ENCODE measurements at places on chromosomes 7 and 10. TPM values are rescaled to one million over a fixed set of nuclear protein-coding genes. Genes with fewer than 3 reads are reported as not detected.
A peak's percentile ranks its signal among the peaks of the same experiment; 100 is the strongest.

CYP2W1 gene
- polyA plus RNA-seq, result not detected

BMPER gene
- polyA plus RNA-seq, result 5.8 TPM

ANKRD30A gene
- 1.0 TPM for polyA plus RNA-seq

OIT3 gene
- 0.08 TPM for polyA plus RNA-seq

STEAP1 gene
- 21.0 TPM for polyA plus RNA-seq

LRRC18 gene
- polyA plus RNA-seq, result not detected

GJD4 gene
- 0.05 TPM for polyA plus RNA-seq

FAM25C gene
- polyA plus RNA-seq, result not detected

MEOX2 gene
- polyA plus RNA-seq, result not detected

PON1 gene
- 1.8 TPM for polyA plus RNA-seq

RBP3 gene
- not detected for polyA plus RNA-seq

PDCD11 gene
- 23.5 TPM for polyA plus RNA-seq

GRCh38 chr7:24058953-24059352 lies 225.0 kb upstream of the NPY start:
- no peak for DNase-seq

GRCh38 chr7:46685051-46685450 lies 764.0 kb upstream of the IGFBP3 start:
- peak; percentile 15 for DNase-seq

GRCh38 chr7:130144312-130145171 lies 60.7 kb downstream of the TMEM209 start:
- peak; percentile 21 for DNase-seq

DNA sequence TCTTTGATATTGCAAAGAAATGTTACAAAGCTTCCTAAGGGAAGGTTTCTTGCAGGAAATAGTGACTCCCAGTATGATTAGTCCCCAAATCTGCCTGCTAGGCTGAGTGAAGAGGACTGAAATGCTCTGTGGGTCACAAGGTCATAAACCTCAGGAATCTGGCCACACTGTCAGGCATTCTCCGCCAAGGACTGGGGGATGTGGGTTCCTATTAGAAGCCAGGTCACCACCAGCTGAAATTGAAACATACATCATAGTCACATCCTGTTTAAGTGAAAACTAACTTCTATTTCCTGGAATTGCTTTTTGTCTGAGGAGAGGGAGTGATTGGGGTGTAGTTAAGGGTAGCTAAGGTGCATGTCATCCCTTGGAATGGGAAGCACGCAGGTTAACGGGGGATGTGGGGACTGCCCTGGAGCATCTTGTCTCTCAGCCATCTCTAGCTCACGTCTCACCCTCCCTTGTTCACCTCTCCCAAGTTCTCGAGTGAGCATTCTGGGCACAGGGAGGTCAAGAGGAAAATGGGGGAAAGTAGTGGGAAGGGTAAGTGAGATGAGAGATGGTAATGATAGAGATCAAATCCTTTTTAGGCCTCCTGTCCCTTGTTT lies 12.0 kb upstream of the GSAP start:
- no peak for DNase-seq

- DNase-seq, result no peak
Observed at GRCh38 chr7:13099154-13099795, 411.8 kb downstream of the ARL4A start.

- DNase-seq, result no peak
Observed at GRCh38 chr7:98753176-98753575, 116.6 kb downstream of the TMEM130 start.

GRCh38 chr10:6602700-6603084 lies 22.6 kb upstream of the PRKCQ start:
- no peak for DNase-seq

- no peak for DNase-seq
Observed at GRCh38 chr7:18212758-18213157, 185.1 kb upstream of the PRPS1L1 start.

GRCh38 chr10:33715303-33715975 lies 381.0 kb upstream of the NRP1 start:
- DNase-seq, result no peak

GRCh38 chr10:79349766-79350406 lies 2.6 kb downstream of the PPIF start:
- DNase-seq, result no peak

- no peak for DNase-seq
Observed at GRCh38 chr10:84227810-84228209, 2.5 kb upstream of the LRIT2 start.

DNA sequence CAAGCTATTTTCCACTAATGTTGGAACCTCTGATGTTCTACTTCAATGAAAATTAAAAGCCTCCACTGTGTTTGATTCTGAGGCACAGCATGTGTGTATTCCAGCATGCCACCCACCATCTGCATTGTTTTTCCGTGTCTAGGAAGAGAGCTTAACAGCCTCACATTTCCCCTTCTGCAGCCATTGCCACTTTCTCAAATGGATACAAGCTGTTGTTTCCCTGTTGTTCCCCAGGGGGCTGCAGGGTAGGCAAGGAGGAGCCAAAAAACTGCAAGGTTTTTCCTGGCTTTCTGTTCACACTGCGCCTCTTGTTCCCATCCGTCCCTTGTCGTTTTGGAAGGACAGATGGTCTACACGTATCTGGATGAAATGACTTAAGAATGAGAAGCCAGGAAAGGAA lies 72.3 kb upstream of the DNAJB12 start:
- no peak for DNase-seq

- no peak for DNase-seq
Observed at GRCh38 chr10:117543225-117544003, 868 bp downstream of the EMX2 start.

- DNase-seq, result peak; percentile 66
Observed at GRCh38 chr7:92425311-92425947, 21.9 kb upstream of the GATAD1 start.

DNA sequence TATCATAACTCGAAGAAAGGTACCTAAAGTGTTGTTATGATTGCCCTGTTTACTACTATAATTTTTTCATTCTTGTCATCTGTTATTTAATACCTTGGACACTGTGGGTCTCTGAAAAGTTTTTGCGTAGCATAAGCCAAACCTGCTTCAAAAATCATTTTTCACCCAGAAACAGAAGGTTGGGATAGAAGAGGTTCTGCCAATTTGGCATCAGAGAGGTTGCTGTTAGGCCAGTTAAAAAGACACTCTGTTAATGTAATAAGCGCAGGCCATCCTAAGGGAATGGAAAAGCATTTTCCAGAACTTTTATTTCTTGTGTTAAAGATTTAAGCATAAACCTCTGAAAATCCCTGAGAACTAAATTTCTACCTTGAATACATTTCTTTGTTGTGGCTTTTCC lies 212.2 kb downstream of the BMPER start:
- no peak for DNase-seq

DNA sequence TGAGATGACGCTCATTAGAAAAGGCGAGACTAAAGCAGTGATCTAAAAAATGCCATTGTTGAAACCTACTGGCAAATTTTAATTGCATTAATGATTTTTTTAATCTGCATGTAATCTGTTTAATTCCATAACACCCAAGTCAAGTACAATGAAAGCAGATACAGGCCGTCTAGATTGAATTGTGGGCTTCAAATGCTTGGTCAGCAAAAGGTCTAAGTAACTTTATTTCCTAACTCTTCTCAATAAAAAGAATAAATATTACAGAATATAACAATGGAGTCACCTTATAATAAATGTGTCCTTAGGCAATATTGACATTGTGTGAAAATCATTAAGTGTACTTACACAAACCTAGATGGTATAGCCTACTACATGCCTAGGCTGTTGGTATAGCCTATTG lies 20.6 kb downstream of the PDE1C start:
- DNase-seq, result no peak

GRCh38 chr10:7896297-7896696 lies 78.0 kb downstream of the TAF3 start:
- no peak for DNase-seq

- peak; percentile 62 for DNase-seq
Observed at GRCh38 chr10:78623578-78624215, 445.1 kb upstream of the ZMIZ1 start.

DNA sequence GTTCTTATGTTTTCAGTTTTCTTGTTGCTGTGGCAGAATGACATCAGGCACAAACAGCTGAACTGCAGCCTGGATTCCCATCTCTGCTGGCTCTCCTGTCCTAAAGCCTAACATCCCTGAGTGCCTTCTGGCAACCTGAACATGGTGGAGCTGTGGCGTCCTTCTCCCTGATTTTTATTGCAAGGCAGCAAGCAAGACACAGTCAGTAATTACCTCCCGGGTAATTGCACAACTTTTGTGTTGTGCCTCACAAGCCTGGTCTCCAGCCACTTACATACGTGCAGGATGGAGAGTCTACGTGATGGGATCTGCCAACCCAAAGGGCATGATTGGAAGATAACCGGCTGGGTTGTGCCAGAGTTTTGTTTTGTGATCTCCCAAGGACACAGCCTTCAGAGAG lies 116.1 kb upstream of the PARD3 start:
- no peak for DNase-seq

- DNase-seq, result peak; percentile 51
Observed at GRCh38 chr7:1466524-1467271, 7.4 kb upstream of the MICALL2 start.

GRCh38 chr7:121681700-121682099 lies 191.3 kb upstream of the PTPRZ1 start:
- DNase-seq, result no peak

GRCh38 chr10:94607111-94607510 lies 61.5 kb downstream of the HELLS start:
- DNase-seq, result no peak

- DNase-seq, result no peak
Observed at GRCh38 chr10:95397747-95398146, 106.9 kb upstream of the PDLIM1 start.

GRCh38 chr7:84274029-84274638 lies 79.5 kb upstream of the SEMA3A start:
- no peak for DNase-seq

DNA sequence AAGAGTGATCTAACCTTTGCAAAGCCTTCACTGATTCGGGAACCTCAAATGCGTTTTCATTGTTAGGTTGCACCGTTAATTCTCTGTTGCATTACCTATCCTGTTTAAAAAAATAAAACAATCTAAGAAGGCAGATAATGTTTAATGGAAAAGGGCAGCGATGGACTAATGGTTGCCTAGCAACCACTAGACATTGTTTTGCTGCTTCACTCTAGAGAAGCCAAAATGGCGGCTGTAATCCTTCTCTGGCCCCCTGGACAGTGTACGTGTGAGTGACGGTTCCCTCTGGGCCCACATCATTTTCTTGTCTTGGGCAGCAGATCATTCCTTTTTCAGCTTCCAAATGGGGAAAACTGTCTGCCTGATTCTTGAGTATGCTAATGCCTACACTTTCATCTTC lies 43.3 kb downstream of the FAM204A start:
- DNase-seq, result no peak

GRCh38 chr7:7565746-7566650 lies 686 bp upstream of the MIOS start:
- DNase-seq, result no peak

- no peak for DNase-seq
Observed at GRCh38 chr7:17103170-17103569, 195.3 kb upstream of the AHR start.

GRCh38 chr10:4670737-4671136 lies 155.3 kb upstream of the AKR1E2 start:
- no peak for DNase-seq

DNA sequence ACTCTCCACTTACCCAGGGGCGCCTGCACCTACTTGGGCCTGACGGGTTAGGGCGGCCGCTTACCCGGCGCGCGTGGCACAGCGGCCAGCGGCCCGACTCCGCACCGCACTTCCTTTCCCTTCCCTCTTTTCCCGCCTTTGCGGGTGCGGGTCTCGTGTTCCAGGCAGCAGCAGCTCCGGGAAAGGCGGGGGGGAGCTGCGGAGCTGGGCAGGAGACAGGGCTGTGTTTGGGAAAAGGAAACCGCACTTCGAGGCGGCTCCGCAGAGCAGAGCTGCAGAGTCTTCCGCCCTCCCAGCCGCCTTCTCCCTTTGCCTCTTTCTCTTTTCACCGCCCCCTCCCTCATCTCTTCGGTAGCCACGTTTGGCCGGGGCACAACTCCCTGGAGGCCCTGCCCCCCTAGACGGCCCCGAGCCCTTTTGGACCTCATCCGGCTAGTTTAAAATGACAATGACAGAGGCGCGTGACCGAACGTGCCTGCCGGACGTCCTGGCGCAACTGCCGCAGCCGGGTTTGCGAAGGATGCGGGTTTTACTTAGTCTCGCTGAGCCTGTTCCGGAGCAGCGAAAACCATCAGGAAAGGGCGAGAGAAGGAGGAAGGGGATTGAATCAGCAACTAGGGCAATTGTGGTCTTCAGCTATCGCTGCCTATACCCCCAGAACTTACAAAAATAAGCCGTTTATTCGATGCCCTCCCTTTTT lies 7.9 kb upstream of the PAX2 start:
- no peak for DNase-seq

DNA sequence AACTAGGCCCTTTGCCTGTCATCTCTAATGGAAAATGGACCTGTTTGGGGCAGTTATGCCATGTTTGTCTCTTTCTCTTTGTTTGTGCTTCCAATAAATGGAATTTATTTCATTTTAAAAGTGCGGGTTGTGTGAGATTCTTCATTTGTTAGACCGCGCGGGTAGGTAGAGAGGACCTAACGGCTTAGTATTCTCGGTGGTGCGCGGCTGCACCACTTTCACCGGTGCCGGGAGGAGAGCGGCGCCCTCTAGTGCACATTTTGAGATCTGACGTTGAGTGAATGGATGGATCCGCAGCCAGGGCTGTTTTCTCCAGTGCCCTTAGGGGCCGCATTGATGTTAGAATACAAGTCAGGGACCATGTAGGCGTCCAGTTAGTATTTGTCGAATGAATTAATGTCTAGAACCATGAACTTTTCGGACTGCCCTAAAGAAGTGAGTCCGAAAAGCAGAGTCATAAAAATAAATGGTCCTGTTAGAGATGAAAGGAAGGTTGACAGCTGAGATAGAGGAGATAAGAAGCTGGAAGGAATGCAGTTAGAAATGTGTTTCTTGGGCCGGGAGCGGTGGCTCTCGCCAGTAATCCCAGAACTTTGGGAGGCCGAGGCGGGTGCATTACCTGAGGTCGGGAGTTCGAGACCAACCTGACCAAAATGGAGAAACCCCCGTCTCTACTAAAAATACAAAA lies 29.3 kb upstream of the GIMAP8 start:
- DNase-seq, result peak; percentile 92

GRCh38 chr7:93811198-93811597 lies 79.4 kb downstream of the TFPI2 start:
- DNase-seq, result no peak

Data from A549 (cell line).